ENCODE measurements at places on chromosomes 7 and 10. TPM values are rescaled to one million over a fixed set of nuclear protein-coding genes. Genes with fewer than 3 reads are reported as not detected.

DNA sequence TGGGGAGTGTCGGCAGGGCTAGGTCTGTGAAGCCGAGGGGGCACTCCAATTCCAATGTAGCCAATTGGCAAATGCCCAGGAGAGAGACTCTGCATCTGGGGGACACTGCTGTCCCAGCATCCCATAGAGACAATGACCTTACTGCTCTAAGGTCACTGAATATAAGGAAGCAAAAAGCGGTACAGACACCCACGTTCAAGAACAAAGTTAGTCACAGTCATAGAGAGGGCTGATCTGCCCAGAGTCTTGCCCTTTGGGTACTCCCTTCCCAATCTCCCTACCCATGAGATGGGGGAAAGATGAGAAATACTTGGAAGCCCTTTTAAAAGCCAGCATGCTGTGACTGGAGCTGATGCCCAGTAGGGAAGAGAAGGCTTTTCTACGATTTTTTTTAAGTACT is 76.3 kb upstream of the GSDME start:
- no peak for DNase-seq
- peaks cover 4% of the 10 kb centered on the region for H3K4me1 ChIP-seq
- H3K27ac ChIP-seq = peak overlapping the region; percentile 57

- H3K36me3 ChIP-seq = no peaks in the 10 kb centered on the region
- no peak overlapping the region for H3K4me3 ChIP-seq
- DNase-seq = no peak
Observed at GRCh38 chr10:77712207-77712606, 74.6 kb upstream of the KCNMA1 start.

GRCh38 chr10:78255796-78256638 is 222.4 kb downstream of the RPS24 start:
- no peaks in the 10 kb centered on the region for H3K27me3 ChIP-seq
- H3K4me1 ChIP-seq = no peaks in the 10 kb centered on the region
- no peak overlapping the region for H3K4me3 ChIP-seq
- H3K27ac ChIP-seq = no peak overlapping the region

WDR86 gene
- 139 TPM for total RNA-seq
